Stimulated activated CD4-positive, alpha-beta T cell treated with anti-CD3 and anti-CD28 coated beads, Interleukin-15, amount 100 ng/mL, for 48 hours (primary cell): ENCODE measurements at places on chromosomes 2 and 18.
A peak's percentile ranks its signal among the peaks of the same experiment; 100 is the strongest.

DNA sequence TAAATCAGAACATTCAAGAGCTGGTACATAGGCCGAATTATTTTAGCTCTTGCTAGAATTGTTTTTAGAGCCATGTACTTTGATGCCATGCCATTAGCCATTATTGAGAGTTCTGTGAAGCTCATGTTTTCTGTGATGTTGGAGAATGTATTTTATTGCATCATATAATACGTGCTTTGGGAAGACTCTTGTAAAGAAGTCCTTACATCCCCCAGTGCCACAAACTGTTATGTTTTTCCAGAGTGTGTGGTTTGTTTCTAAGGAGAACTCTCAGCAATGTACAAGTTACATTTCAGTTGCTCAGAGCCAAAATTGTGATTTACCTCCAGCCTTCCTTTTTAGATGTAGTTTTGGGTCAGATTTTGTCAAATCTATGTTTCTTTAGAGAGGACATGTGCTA is 148.6 kb downstream of the HAUS1 start:
- DNase-seq: no peak

GRCh38 chr2:28647682-28648081 is 103.9 kb upstream of the PPP1CB start:
- no peak for DNase-seq

DNA sequence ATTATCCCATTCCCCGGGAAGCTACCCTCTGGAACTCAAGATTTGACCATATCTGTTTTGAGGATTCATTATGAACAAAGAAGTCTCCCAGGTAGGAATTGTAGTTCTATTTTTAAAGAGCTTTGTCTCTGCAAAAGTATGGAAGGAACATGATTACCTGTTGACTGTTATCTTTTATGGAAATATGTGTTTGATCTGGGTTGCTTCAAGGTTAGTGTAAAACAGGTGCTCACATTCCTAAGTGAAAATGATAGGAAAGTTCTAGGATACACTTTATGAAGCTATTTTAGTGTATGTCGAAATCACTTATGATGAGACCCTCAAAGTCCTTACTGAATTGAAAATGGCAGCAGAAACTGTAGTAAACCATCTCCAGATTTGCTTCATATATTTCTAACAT is 149.2 kb downstream of the PTRHD1 start:
- no peak for DNase-seq

- DNase-seq: no peak
These were observed 73.6 kb downstream of the CD226 start for GRCh38 chr18:69874058-69874457.

DNA sequence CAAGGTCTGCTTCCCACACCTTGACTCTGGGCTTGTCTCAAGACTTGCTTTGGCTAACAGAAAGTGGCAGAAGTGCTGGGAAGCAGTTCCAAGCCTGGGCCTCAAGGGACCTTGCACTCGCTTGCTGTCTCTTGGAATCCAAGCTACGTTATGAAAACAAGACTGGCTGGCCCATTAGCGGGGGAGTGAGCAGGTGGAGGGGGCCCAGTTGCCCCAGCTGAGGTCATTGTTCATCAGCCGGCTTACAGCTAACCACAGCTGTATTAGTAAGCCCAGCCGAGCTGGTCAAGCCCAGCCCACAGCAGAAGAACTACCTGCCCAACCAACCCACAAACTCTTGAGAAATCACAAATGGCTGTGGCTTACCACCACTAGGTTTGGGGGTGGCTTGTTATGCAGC is 63.1 kb downstream of the MARCO start:
- no peak for DNase-seq

- no peak for DNase-seq
These were observed 5.8 kb upstream of the RNU4ATAC start for GRCh38 chr2:121524685-121525425.

DNA sequence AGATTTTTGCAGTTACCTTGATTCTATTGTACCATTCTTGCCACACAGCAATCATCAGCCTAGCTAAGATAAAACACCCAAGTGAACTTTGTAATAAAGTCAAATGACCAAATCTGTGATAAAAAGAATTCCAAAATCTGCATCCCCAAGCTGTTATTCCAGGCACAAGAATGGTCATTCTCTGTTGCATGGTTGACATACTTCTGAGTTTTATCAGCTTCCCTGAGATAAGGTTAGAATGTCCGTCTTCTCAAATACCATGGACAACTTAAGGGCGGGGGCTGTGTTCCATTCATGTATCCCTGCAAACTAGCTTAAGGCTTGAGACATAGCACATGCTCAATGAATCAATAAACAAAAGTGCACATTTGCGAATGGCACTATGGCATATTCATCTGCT is 8.1 kb upstream of the BMP10 start:
- no peak for DNase-seq

GRCh38 chr2:127700527-127701192 is 637 bp upstream of the SFT2D3 start:
- no peak for DNase-seq

GRCh38 chr18:46447323-46447722 is 209.7 kb downstream of the LOXHD1 start:
- DNase-seq: no peak

DNA sequence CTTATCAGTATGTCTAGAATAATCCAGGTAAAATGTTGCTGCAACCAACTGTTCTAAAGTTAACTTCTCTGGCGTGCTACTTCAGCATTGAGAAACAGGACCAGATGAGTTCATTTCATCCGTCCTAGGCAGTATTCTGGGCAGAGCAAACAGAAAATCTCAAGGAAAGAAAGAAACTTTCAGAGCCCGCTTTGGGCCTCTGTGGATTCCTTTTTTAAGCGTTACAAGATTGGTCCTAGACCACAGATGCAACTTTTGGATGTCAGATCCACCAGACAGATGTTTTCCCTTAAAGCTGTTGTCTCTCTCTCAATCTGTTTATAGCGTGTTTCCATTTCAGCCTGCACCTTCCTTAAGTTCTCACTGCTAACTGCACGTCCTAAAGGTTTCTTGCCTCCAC is 75.0 kb downstream of the BCL2 start:
- no peak for DNase-seq

GRCh38 chr2:173298536-173299097 is 56.1 kb upstream of the CDCA7 start:
- no peak for DNase-seq

DNA sequence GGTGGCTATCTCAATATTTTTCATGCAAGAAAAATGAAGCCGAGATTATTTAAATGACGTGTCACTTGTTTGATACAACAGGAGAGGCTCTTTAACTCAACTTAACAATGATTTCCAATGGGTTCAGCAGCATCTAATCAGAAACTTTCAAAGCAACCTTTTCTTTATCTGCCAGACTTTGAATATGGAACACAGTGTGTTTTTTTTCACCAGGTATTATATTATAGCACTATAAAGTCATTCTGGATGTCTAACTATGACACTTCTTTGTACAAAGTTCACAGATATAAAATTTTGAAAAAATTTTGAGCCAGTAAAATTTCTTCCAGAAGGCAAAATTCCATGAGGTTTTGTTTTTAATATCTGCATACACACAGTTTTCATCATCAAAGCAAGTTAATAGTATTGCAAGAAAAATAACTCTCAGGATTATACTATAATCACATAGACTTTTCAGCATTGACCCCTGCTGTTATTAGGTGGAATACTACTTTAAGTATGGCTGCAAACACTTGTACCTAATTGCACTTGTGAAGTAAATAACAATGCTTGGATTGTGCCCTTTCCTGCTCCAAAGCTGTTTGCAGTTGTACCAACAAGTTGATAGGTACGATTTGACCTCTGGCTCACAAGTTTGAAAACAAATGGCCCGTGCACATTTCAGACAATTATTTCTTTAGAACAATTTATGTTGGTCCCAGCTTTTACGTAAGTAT is 44.0 kb upstream of the DSG1 start:
- no peak for DNase-seq

DNA sequence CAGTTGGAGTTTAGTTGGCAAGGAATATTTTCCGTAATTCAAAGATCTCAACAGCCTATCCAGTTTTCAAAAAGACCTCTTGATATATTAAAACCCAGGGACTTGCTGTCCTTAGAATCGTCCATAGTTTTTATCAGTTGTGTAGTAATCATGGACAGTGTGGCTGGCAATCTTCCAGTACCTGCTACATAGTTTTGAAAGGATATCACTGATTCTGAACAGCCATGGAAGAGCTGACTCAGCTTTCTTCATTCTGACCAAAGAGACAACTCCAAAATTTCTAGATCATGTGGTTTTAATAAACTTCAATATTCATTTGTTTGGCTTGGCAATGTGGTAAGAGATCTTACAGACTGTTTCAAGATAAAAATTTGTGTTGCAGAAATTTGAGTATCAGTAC is 616.7 kb downstream of the TDRD15 start:
- no peak for DNase-seq

DNA sequence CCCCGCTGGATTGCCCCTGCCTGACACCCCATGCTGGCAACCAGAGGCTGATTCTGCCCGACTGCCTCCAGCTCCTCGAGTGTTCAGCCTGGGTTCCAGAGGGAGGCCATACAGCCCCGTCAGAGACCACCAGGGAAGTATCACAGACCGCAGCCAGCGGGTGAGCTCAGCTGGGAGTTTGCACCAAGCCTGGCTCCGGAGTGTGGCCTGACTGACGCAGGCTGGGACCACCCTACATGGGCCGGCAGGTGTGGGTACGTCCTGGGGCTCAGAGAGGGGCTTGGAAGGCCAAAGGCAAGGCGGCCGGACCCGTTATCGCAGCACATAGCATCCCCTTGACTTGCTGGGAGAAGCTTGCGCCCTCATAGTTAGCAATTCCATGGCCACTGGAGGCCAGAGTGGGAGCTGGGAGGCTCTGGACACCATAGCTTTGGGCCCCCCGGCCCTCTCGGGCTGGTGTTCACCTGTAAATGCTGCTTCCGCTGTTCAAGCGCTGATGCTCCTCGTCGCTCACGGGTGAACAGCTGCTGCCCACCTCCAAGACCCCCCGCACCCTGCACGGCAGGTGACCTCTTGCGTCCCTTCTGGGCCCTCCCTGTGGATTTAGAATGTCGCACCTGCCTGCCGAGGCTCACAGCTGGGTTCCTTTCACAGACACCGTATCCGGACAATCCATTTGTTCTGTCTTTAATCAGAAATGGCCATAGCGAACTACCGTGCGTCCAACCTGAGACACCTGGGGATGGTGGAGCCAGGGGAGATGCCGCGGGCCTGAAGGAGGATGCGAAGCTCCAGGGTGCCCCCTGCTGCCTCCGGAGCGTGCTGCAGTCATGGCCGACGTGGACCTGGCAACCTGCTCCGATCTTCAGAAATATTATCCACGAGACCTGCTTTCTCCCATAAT is 31.2 kb upstream of the SLC66A3 start:
- DNase-seq: peak; percentile 48

DNA sequence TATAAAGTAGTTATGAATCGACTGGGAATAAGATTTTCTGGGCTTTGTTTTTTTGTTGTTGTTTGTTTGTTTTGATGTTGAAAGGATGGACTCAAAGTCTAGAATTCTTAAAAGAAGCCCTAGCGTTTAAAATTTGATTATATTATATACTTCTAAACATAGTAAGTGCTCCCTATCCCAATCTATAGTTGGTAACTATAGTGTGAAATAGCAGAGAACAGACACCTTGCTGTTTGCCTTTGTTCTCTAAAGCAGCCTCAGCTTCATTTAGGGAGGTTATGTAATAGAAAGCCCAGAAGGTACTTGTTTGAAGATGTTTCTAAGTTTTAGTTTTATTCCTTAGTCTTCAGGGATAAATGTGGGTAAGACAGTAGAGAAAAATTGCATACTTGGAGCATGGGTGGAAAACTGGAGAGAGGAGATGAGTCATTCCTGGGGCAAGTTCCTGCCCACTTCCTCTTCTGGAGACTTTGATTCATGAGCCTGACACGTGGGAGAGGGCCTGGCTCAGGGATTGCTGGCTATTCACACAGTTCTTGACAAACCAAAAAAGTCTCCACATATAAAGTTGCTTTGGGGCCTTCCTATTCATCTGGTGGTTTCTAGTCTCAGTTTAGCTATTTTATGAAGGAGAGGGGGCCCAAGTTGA is 131.9 kb downstream of the MYO1B start:
- DNase-seq: no peak

DNA sequence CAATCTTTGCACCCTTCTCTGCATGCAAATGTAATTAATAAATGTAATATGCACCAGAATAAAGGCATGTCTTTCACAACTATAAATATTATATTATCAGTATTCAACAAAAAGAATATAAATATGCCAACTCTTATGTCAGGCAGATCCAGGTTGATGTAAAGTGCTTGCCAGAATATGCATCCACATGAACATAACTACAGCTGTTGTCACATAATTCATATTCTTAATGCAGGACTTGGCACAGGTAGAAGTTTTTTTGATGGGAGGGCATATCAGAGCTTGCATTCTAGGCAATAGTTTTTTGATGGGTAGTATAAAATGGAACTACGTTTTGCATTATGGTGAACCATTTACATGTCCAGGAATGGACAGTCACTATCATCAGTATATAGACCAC is 544.3 kb downstream of the ZNF804A start:
- DNase-seq: no peak

DNA sequence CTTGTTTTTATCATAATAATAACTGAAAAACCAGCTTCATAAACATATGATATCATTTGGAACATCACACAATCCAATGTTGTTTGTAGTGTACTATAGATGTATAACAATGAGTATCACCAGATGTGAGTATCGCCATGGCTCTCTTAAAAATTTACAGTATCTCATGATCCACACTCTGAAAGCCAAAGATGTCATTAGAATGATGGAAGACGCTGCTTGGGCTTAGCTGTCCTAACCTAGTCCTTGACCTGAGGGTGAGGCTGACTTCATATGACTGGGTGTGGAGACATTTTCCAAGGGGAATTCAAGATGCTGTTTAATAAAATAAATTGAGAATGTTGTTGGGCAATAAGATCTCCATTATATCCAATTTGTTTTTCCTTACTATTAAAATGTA is 242.6 kb downstream of the RIT2 start:
- no peak for DNase-seq
